ENCODE measurements at places on chromosomes 3 and 15.

GRCh38 chr3:2896308-2896939, 213.8 kb downstream of the IL5RA start:
- no peak for DNase-seq

GRCh38 chr3:52254608-52255007, 9.0 kb downstream of the PPM1M start:
- DNase-seq = no peak

DNA sequence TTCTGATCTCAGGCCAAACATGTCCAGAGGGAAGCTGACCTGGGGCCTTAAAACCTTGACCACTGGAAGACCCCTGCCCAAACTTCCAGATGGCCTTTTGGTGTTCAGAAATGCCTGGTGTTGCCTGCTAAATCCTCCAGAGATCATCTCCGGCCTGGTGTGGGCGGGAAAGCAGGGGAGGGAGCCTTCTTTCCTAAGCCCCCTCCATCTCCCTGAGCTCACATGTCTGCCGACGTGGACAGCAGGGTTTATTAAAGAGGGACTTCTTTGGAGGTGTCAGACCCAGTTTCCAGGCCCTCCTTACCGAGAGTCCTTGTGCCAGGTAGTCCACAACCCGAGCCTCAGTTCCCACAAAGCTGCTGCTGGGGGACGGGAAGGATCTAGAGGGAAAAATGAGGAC, 55.9 kb upstream of the SLC6A1 start:
- DNase-seq = no peak

DNA sequence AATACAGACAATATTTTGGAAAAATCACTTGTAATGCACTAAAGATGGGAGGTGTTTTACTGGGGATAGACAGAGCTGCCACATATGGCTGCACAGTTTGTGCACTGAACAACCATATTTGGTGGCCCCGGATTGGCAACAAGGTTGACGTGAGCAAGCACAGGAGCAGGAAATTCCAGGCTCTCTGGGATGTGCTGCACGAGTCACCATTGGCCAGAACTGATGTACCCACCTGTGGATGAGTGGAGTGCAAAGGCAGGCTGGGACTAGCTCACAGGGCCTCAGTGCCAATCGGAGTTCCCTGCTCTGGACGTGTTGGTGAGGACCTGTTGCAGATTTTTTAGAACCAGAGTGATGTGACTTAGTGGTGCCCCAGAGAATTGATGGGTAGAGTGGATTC, 42.0 kb upstream of the SCAANT1 start:
- no peak for DNase-seq

GRCh38 chr15:28918141-28918983, 32.6 kb downstream of the APBA2 start:
- DNase-seq = no peak

DNA sequence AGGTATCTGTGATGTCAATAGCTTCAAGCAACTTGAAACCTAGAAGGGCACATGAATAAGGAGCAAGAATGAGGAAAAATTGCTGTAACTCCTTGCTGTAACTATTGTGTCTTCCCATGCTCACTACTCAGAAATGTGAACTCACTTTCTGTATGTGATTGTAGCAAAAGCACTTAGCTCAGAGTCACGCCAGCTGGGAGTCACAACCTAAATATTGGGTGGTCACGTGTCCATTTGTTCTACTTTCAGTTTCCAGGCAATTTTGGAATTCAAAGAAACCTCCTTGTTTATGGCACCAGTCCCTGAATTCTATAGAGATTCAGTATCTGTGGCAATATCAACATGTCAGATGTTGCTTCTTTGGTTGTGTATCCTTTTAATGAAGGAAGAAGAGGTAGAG, 241.6 kb upstream of the AZI2 start:
- DNase-seq = no peak

GRCh38 chr3:47554335-47554734, 24.3 kb downstream of the CSPG5 start:
- DNase-seq = no peak

DNA sequence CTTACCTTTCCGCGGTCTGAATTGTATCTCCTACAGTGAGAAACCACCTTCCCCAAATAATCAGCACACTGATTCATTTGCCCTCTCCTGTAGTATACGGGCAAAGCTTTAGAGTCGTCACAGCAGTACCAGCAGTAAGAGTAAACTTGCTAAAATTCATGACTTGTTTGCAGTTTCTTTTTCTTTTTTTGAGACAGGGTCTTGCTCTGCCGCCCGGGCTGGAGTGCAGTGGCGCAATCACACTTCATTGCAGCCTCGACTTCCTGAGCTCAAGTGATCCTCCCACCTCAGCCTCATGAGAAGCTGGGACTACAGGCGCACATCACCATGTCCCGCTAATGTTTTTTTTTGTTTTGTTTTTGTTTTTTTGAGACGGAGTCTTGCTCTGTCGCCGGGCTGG, 11.9 kb downstream of the SCAMP5 start:
- DNase-seq = no peak

DNA sequence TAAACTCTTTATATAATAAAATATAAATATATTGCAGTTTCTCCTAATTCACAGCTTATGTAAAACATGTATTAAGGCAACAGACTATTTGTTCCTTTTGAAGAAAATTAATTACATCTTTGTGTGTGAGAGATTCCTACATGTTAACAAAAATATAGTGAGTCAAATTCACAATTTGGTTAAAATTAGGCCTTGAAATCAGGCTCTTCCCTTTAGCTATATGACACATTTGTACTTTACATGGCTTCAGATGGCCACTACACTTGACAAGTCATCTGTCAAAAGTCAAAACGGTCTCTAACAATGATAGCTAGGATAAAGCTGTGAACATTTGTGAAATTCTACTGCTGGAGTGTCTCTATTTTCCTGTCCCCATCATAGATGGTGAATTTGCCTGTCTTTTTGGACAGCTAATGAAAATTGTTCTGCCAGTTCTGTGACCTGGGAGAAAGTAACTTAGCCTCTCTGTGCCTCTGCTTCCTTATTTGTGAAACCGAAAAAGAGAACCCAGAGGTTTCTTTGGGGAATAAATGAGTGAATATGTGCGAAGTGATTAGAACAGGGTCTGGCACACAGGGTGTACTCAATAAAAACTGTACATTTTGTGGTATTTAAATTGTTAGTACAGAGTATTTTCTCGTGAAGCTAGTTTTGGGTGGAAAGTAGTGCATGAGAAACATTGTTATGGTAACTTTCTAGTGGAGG, 23.6 kb downstream of the TM4SF4 start:
- no peak for DNase-seq

- no peak for DNase-seq
Measured at GRCh38 chr3:54344601-54345231, 222.4 kb downstream of the CACNA2D3 start.

GRCh38 chr15:31034152-31034551, 42.7 kb upstream of the MTMR10 start:
- DNase-seq = no peak

- no peak for DNase-seq
Measured at GRCh38 chr3:52022323-52023100, 26.8 kb upstream of the RPL29 start.

DNA sequence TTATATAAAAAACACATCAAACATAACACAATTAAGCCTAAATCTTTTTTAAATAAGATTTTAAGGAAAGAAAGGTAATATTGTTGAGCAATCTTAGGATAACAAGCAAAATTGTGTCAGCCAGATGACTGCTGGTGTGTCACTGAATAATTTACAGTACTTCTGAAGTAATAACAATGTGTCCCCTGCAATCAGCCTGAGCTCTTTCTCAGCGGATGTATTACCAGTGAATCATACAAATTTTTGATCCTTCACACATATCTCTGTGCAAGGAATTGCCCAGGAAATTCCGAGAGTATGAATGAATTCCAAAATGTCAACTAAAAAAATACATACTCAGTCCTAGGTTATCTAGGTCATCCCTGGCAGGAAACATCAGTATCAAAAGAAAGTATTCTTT, 76.6 kb upstream of the PTX3 start:
- DNase-seq = no peak

- DNase-seq = no peak
Measured at GRCh38 chr3:105444725-105445124, 78.0 kb downstream of the ALCAM start.

DNA sequence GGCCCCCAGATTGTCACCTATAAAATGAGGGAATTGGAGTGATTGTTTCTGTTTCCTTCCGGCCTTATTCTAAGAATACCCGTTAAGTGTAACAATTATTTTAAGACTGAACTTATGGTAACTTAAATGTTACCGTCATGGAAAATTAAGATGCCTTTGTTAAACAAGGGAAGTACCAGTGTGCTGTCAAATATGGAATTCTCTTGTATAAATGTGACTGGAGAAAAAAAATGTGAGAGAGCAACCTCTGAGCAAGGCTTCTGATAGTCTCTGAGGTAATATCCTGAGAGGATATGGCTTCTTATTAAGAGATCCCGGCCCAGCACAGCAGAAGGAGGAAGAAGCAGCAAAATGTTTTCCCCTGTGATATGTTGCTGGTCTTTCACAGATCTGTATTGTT, 480.7 kb upstream of the ADAMTS9 start:
- DNase-seq = no peak

- no peak for DNase-seq
Measured at GRCh38 chr15:31465083-31465955, 138.7 kb downstream of the KLF13 start.

GRCh38 chr3:38576526-38577370, 72.7 kb downstream of the SCN5A start:
- no peak for DNase-seq

- DNase-seq = no peak
Measured at GRCh38 chr3:14837878-14838258, 19.1 kb downstream of the FGD5 start.

- no peak for DNase-seq
Measured at GRCh38 chr3:4322635-4323034, 19.5 kb downstream of the SETMAR start.

- DNase-seq = no peak
Measured at GRCh38 chr3:138686771-138687221, 78.2 kb downstream of the FAIM start.

DNA sequence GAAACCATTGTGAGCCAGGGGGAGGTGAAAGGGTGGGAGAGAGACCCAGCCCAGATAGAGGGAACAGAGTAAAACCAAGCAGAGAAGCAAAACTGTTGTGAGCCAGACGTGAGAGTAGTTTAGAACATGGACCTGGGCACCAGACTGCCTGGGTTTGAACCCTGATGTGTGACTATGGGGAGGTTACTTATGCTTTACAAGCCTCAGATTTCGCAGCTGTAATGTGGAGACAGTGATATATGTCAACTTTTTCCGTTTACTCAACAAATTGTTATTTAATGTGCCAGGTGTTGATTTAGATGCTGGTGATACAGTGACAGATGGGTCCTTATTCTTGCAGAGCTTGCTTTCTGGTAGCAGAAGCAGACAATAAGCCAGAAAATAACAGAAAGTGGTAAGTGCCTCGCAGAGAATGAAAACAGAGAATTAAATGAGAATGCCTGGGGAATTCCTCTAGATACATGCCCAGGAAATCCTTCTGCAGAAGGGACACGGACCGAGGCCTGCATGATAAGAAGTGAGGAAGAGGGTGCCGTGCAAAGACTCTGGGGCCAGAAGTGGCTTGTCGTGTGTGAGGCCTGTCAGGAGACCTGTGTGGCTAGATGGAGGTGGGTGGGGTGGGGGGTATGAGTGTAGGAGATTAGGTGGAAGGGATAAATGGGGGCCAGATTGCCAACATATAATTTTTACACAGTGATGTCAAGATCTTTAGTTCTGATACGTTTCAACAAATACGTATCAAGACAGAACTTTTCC, 15.0 kb downstream of the KAT2B start:
- peak; percentile 5 for DNase-seq

- DNase-seq = no peak
Measured at GRCh38 chr3:120470870-120471269, 20.1 kb upstream of the FSTL1 start.

DNA sequence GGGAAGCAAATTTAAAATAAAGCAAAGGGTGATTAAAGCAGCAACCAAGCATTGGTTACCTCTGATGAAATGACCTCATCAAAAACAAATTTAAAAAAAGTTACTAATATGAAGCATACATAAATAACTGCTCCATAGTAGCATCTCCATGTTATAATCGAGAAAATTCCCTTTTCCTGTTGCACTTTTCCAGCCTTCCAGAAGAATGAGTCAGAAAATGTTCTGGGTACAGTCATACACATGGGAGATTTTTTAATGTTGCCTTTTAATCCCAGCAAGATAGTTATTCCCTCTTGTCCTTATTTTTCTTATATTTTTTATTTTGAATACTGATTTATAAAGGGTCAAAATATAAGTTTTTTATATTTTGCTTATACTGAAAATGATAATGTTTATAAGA, 2.6 kb upstream of the TMCO5A start:
- no peak for DNase-seq

GRCh38 chr3:34261001-34261385, 462.6 kb downstream of the PDCD6IP start:
- DNase-seq = no peak

DNA sequence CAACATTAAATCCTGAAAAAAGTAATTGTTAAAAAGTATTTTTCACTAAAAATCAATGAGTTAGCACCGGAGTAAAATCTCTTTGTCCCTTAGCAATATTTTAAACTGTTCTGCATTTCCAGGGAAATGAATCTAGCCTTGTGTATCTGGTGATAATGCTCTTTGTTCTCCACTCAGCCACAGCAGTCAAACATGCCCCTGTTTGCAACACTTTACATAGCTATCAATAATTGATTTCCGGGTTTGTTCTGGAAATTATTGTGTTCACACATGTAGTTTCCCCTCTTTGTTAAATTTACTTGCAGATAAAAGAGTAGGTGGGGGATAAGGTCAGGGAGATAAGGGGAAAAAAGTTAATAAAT, 3.6 kb upstream of the A4GNT start:
- no peak for DNase-seq

DNA sequence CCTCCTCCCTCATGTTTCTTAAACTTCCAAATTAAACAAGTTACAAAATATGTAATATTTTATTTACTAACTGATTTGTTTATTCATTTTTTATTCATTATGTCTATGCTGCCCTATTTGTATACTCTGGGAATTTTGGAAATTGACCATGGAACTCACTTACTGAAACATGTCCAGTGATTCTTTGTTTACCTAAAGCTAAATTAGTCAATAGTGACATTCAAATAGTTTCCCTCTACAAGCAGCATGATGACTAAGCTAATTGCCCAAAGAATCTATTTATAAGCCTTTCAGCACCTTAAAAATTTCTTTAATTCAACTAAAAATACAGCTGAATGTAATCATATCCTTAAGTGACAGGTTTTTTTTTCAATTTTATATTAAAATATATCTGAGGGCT, 437.7 kb downstream of the SI start:
- DNase-seq = no peak
